Neural progenitor cell (in vitro differentiated cells): ENCODE measurements at places on chromosomes 3 and 15. TPM values are rescaled to one million over a fixed set of nuclear protein-coding genes. Genes with fewer than 3 reads are reported as not detected.

The SPRED1 gene
- total RNA-seq: 32.3 and 49.3 TPM in 2 replicates

The GPR15 gene
- total RNA-seq: not detected in 2 replicates

The ZIC1 gene
- 0.56 and 0.84 TPM in 2 replicates for total RNA-seq

The ZMYND10 gene
- 0.37 and 1.7 TPM in 2 replicates for total RNA-seq

The SI gene
- not detected in 2 replicates for total RNA-seq

The SNX22 gene
- total RNA-seq: 4.0 and 6.4 TPM in 2 replicates

The TEX9 gene
- 8.1 and 8.3 TPM in 2 replicates for total RNA-seq

The KLHL24 gene
- 75.9 and 97.2 TPM in 2 replicates for total RNA-seq

The MOBP gene
- total RNA-seq: not detected in 2 replicates

The NR2E3 gene
- 0.28 TPM in 1 of 2 replicates, not detected in the other for total RNA-seq

The P3H2 gene
- 9.0 and 21.4 TPM in 2 replicates for total RNA-seq

The CPN2 gene
- total RNA-seq: not detected in 2 replicates

The ATP8B4 gene
- 2.0 and 2.7 TPM in 2 replicates for total RNA-seq

The IFT122 gene
- 31.8 and 48.0 TPM in 2 replicates for total RNA-seq

The CTXN2 gene
- 0.03 and 0.60 TPM in 2 replicates for total RNA-seq

The ALPK3 gene
- 5.4 and 9.5 TPM in 2 replicates for total RNA-seq

The KLHL40 gene
- total RNA-seq: not detected in 2 replicates

The SIDT1 gene
- not detected in 2 replicates for total RNA-seq

The ALCAM gene
- total RNA-seq: 30.3 and 54.4 TPM in 2 replicates

The ZNF80 gene
- total RNA-seq: not detected in 2 replicates

The TTLL13 gene
- total RNA-seq: 0.19 TPM in 1 of 2 replicates, not detected in the other

The LSAMP gene
- total RNA-seq: 13.3 and 18.0 TPM in 2 replicates

The SPSB4 gene
- 4.9 and 10.7 TPM in 2 replicates for total RNA-seq

The TARS3 gene
- 19.7 and 21.2 TPM in 2 replicates for total RNA-seq

The PLSCR5 gene
- total RNA-seq: not detected in 2 replicates
